ENCODE measurements at places on chromosomes 7 and 10.

DNA sequence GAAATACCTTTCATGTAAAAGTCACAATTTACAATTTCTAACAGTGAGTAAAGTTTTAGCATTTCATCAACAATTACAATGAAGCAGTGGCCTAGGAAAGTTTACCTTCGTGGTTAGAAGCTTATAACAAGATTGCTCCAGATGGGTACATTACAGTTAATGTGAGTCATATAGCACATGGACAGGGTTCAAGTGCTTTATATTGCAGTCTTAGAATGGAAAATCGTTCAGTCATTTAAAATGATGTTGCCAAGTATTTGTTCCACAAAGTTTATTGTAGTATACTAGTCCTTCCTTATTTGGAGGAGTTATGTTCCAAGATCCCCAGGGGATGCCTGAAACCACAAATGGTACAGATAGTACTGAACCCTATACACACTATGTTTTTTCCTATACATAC is 174.6 kb upstream of the TARP start:
- no peak for DNase-seq

DNA sequence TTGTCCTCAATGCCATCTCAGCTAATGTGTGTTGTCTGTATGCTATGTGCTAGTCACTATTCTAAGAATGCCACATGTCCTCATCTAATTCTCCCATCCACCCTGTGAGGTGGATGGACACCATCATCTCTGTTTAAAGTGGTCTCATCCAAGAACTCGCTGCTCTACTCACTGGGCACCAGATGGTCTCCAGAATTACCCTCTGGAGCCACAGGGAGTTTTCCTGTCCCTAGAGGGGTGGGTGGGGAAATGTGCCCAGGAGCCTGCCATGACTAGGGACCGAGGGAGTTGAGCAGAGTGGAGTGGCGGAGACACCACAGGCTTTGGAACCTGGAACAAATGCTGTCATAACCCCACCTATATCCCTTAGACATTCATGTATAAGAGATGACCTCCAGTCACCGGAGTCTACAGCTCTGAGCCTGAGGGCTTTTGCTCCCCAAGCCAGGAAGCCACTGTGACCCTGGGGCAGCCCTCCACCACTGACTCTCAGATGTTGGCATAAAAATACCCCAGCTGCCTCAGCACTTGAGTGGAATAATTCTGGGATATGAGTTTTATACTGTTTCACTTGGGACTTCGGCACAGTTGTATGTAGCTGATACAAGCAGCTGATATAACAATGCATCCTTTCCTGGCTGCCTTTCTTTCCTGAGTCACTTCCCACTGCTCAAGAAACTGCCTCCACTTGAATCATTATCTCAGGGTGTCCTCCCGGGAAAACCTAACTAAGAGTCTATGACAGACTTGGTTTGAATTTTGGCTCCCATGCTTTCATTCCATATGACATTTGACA is 61.5 kb upstream of the RAPGEF5 start:
- DNase-seq: no peak

DNA sequence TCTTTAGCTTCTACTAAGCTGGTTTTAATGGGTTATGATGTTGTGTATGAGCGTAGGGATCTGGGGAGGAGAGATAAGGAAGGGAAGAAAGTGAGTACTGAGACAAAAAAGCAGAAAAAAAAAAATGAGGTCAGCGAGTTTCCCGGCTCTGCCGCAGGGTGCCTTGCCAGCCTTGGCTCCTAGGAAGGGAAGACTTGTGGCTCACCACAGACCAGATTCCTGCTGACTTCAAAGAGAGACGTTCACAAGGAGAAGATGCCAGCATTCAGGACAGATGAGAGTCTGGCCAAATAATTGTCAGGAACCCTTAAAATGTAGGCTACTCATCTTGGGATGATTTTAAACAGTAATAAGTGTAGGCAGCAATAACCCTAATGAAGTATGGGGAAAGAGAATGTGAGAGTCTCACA is 11.4 kb upstream of the FAS start:
- no peak for DNase-seq

DNA sequence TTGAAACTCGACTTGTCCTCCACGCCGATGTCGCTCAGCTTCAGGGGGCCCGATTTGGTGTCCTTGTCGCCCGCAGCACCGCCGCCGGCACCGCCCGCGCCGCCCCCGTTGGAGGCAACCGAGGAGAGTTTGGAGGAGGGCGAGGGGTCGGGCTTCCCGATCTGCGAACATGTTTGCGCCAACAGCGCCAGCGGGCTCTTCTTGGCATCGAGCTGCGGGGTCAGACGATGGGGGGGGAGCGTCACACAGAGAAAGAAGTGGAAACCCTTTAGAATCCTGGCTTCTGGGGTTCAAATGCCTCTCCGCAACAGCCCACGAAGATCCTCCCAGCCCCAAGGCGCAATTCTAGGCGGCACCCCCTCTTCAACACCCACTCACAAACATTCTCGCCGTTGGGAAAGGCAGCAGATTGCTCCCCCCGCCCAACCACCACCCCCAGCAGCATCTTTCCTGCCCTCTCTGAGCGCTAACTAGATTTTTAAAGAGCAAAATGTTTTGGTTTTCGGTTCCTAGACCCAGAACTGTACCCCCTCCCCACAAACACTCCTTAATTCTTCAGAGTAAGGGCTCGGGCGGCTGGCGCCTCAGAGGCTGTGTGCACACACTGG is 1.3 kb downstream of the ZNF503 start:
- DNase-seq: no peak

DNA sequence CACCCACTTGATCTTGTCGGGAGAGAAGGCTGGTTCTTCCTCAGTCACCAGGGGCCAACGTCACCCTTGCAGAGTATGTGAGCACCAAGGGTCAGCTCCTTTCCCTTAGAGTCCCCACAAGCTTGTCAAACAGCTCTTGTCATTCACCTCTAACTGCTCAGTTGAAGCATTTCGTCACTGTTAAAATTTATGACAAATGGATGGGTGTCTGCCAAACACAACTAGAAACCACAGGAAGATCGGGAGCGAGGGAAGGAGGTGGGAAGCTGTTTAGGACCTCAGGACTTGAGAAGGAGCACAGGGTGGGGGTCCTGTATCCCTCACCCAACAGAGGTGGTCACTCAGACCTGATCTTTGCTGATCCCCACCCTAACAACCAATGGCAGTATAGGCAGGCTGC is 373.3 kb upstream of the IGFBP3 start:
- DNase-seq: no peak

GRCh38 chr7:18624459-18624858 is 128.9 kb downstream of the HDAC9 start:
- no peak for DNase-seq

Measured in activated T-cell treated with anti-CD3 and anti-CD28 coated beads for 48 hours (primary cell).